ENCODE measurements at places on chromosomes 1 and 21.

DNA sequence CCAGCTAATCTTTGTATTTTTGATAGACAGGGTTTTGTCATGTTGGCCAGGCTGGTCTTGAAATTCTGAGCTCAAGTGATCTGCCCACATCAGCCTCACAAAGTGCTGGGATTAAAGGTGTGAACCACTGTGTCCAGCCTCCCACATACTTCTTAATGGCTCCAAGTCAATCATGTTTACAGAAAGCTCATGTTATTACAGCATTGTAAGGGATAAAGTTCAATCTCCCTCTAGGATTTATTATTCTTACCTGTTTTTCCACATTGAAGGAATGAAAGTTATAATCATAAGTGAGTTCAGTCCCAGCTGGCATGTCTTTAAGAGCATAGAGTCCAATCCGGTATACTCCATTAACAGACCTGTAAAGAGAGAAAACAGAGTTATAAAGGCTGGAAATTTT lies 39.4 kb downstream of the RUSC1 start:
- H3K4me3 ChIP-seq: no peak overlapping the region
- H3K27ac ChIP-seq: no peak overlapping the region
- no peak for DNase-seq

DNA sequence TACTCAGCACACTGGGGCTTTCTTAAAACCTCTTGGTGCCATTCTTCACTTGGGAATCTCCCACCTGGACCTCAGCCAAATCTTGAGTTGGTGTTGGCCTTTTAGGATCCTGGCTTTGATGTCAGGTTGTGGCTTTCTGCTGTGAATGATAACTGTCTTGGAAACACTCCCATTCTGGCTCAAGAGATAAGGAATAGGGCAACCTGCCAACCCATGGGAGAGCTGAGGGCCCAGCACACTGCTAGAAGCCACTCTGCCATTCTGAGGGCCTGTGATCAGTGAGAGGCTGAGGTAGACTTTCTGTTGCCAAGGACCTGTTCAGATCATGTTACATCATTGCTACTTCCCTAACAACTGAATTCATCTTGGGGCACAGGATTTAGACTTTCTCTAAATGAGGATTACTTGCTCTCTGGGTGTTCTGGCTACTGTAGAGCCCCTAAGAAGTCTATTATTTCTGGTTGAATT lies 45.8 kb downstream of the TTC39A start:
- no peaks in the 10 kb centered on the region for H3K4me1 ChIP-seq
- DNase-seq: no peak
- no peaks in the 10 kb centered on the region for H3K27me3 ChIP-seq
- H3K27ac ChIP-seq: no peak overlapping the region
- no peak overlapping the region for H3K4me3 ChIP-seq
- peaks cover 43% of the 10 kb centered on the region for H3K36me3 ChIP-seq

- peaks cover 5% of the 10 kb centered on the region for H3K4me1 ChIP-seq
- no peaks in the 10 kb centered on the region for H3K36me3 ChIP-seq
- peak; percentile 6 for DNase-seq
- no peaks in the 10 kb centered on the region for H3K27me3 ChIP-seq
- no peak overlapping the region for H3K4me3 ChIP-seq
- no peak overlapping the region for H3K27ac ChIP-seq
Observed at GRCh38 chr1:47934243-47934805, 62.9 kb downstream of the TRABD2B start.

GRCh38 chr1:242787968-242788367 lies 263.5 kb upstream of the PLD5 start:
- H3K4me1 ChIP-seq: no peaks in the 10 kb centered on the region
- H3K4me3 ChIP-seq: no peak overlapping the region
- no peak overlapping the region for H3K27ac ChIP-seq
- H3K27me3 ChIP-seq: no peaks in the 10 kb centered on the region
- H3K36me3 ChIP-seq: no peaks in the 10 kb centered on the region
- no peak for DNase-seq

- no peaks in the 10 kb centered on the region for H3K36me3 ChIP-seq
- no peak overlapping the region for H3K4me3 ChIP-seq
- H3K27me3 ChIP-seq: no peaks in the 10 kb centered on the region
- H3K27ac ChIP-seq: no peak overlapping the region
- DNase-seq: no peak
- peaks cover 12% of the 10 kb centered on the region for H3K4me1 ChIP-seq
Observed at GRCh38 chr1:218705911-218706893, 361.1 kb downstream of the TGFB2 start.

- DNase-seq: no peak
- peaks cover 9% of the 10 kb centered on the region for H3K4me1 ChIP-seq
- no peaks in the 10 kb centered on the region for H3K36me3 ChIP-seq
- no peak overlapping the region for H3K27ac ChIP-seq
- H3K4me3 ChIP-seq: no peak overlapping the region
- H3K27me3 ChIP-seq: peaks cover 80% of the 10 kb centered on the region
Observed at GRCh38 chr1:38815903-38816627, 43.5 kb downstream of the RRAGC start.

DNA sequence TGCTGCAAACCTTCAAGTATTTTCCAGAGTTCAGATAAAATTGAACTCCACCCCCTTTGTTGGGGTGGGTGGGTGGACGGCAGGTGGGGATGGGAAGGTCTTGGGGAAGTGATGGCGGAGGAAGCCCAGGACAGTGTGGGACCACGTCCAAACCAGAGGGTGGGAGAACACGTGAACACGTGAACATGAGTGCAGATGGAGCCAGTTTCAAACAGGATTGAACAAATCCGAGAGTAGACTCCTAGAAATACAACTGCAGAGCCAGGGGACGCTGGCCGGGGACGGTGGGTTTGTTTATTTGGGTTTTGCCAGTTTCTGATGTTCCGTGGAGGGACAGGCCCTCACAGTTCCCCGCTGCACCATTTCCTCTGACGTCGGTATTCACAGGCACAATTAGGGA lies 2.9 kb downstream of the KRTAP10-2 start:
- DNase-seq: no peak
- H3K27ac ChIP-seq: no peak overlapping the region
- no peak overlapping the region for H3K4me3 ChIP-seq
- H3K36me3 ChIP-seq: no peaks in the 10 kb centered on the region
- peaks cover 5% of the 10 kb centered on the region for H3K4me1 ChIP-seq

All from esophagus squamous epithelium (tissue), 5 donors.